ENCODE measurements at places on chromosomes 13 and 19.

- DNase-seq: no peak
These were observed 5.7 kb upstream of the DIAPH3 start for GRCh38 chr13:60169239-60170031.

GRCh38 chr13:94481941-94482340 lies 2.5 kb upstream of the DCT start:
- no peak for DNase-seq

- DNase-seq: no peak
These were observed 7.9 kb upstream of the PEAK3 start for GRCh38 chr19:2289714-2290435.

DNA sequence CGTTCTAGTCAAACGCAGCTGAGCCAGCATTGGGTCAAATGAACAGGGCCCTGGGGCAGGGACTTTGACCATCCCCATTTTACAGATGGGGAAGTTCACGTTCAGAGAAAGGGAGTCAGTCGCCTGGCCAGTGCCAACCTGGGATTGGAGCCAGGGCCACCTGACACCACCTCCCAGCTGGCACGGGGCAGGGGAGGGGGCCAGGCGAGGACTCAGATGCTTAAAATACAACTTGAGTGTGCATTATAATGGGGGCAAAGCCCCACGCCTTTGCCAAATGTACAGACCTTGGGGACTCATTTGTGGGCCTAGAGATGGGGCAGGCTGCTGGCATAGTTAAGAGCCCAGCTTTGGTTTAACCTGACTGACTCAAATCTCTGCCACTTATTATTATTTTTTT lies 14.6 kb downstream of the PRR12 start:
- no peak for DNase-seq

- no peak for DNase-seq
These were observed 128.7 kb downstream of the UQCRFS1 start for GRCh38 chr19:29084266-29084665.

- no peak for DNase-seq
These were observed 87.8 kb downstream of the MAB21L1 start for GRCh38 chr13:35388441-35389355.

- no peak for DNase-seq
These were observed 11.6 kb downstream of the FGF22 start for GRCh38 chr19:651114-651818.

DNA sequence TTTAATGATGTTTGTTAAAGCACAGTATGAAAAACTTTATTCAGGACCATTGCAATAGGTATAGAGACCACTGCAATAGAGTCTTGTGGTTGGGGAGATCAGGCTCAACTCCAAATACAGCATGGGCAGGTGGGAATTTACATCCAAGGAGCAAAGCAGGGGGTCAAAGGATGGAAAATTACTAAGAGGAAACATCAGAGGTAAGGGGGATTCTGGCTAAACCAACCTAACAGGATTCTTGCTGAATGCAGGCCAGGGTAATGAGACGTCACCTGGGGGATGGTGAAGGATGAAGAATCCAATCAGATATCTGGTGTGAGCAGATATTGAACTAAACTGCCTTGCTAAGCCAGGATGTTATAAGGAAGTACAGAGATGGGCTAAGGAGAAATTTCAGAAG lies 126.6 kb upstream of the MIR17HG start:
- DNase-seq: no peak

- DNase-seq: no peak
These were observed 48.0 kb upstream of the TPP2 start for GRCh38 chr13:102548811-102549210.

GRCh38 chr13:59442944-59443486 lies 720.7 kb downstream of the DIAPH3 start:
- DNase-seq: no peak

DNA sequence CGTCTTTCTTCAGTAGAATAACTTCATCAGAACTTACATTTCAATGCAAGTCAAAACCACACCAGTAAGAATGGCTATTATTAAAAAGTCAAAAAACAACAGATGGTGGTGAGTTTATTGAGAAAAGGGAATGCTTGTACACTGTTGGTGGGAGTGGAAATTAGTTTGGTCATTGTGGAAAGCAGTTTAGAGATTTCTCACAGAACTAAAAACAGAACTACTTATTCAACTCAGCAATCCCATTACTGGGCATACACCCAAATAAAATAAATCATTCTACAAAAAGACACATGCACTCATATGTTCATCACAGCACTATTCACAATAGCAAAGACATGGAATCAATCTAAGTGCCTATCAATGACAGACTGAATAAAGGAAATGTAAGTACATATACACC lies 231.2 kb downstream of the NHLRC3 start:
- DNase-seq: no peak

GRCh38 chr19:4654437-4655361 lies 15.4 kb downstream of the TNFAIP8L1 start:
- DNase-seq: no peak

DNA sequence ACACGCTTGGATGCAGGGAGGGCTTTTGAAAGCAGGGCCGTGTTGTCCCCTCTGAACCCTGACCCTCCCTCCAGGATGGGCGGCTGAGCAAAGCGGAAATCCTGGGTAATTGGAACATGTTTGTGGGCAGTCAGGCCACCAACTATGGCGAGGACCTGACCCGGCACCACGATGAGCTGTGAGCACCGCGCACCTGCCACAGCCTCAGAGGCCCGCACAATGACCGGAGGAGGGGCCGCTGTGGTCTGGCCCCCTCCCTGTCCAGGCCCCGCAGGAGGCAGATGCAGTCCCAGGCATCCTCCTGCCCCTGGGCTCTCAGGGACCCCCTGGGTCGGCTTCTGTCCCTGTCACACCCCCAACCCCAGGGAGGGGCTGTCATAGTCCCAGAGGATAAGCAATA lies 15.2 kb downstream of the RCN3 start:
- DNase-seq: no peak

- no peak for DNase-seq
These were observed 330.2 kb downstream of the DNAJC15 start for GRCh38 chr13:43353631-43354030.

- no peak for DNase-seq
These were observed 15.5 kb downstream of the LIPE start for GRCh38 chr19:42411581-42412178.

- DNase-seq: peak; percentile 59
These were observed 88.9 kb downstream of the KDM4B start for GRCh38 chr19:5057860-5058259.

DNA sequence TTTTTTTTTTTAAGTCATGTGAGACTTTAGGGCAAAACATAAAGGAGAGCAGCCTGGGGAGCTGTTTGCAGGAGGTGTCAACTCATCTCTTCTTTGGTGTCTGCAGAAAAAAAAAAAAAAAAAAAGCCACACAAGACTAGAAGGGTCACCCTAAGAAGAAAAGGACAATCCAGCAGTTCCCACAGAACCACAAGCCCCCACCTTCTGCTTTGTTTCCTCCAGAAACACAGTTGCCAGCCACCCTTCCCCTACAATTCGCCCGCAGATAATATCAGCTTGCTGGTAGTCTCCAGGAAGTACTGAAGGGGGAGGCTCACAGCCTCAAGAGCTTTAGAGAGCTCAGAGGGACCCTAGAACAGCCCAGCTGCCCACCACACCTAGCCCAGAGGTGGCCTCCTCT lies 22.3 kb upstream of the ZBTB7A start:
- DNase-seq: no peak

DNA sequence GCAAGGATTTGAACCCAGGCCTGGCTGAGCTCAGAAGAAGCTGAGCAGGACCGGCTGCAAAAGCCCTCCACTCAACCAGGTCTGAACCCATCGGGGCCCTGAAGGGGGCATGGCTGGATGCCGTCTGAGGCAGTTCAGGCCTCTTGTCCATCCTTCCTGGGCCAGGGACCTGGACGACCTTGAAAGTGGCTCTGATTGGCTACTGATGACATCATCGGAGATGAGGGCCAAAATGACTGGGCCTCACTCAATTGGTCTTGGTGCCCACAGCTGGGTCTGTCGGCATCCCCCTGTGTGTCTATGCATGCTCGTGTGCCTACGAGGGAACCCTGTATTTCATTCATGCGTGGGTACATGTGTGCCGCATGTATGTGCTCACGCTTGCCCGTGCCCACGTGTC lies 71.8 kb downstream of the PTPRS start:
- DNase-seq: no peak

All from NCI-H1092 (cell line).